ENCODE measurements at places on chromosomes 13 and 19.
A peak's percentile ranks its signal among the peaks of the same experiment; 100 is the strongest.

GRCh38 chr13:51921790-51922740, 60.3 kb downstream of the CCDC70 start:
- no peak for DNase-seq
- no peaks in the 10 kb centered on the region for H3K27me3 ChIP-seq
- H3K4me1 ChIP-seq: no peaks in the 10 kb centered on the region
- no peaks in the 10 kb centered on the region for H3K36me3 ChIP-seq

- no peaks in the 10 kb centered on the region for H3K27me3 ChIP-seq
- peaks cover 68% of the 10 kb centered on the region for H3K4me1 ChIP-seq
- H3K27ac ChIP-seq: peak overlapping the region; percentile 84
These were observed 591 bp downstream of the DEDD2 start for GRCh38 chr19:42216653-42217519.

- H3K36me3 ChIP-seq: no peaks in the 10 kb centered on the region
- H3K4me3 ChIP-seq: no peak overlapping the region
- DNase-seq: peak; percentile 43
- H3K4me1 ChIP-seq: no peaks in the 10 kb centered on the region
- H3K27me3 ChIP-seq: no peaks in the 10 kb centered on the region
These were observed 192.4 kb downstream of the ZNF536 start for GRCh38 chr19:30564551-30565011.

- H3K36me3 ChIP-seq: no peaks in the 10 kb centered on the region
- no peak for DNase-seq
- peaks cover 9% of the 10 kb centered on the region for H3K4me1 ChIP-seq
- no peak overlapping the region for H3K4me3 ChIP-seq
- no peak overlapping the region for H3K27ac ChIP-seq
- no peaks in the 10 kb centered on the region for H3K27me3 ChIP-seq
These were observed 79.2 kb downstream of the SLAIN1 start for GRCh38 chr13:77776704-77777103.

GRCh38 chr19:7692417-7693088, 9.4 kb downstream of the FCER2 start:
- H3K4me3 ChIP-seq: no peak overlapping the region
- no peak for DNase-seq
- H3K27ac ChIP-seq: no peak overlapping the region
- no peaks in the 10 kb centered on the region for H3K36me3 ChIP-seq
- no peaks in the 10 kb centered on the region for H3K4me1 ChIP-seq
- no peaks in the 10 kb centered on the region for H3K27me3 ChIP-seq

Data from upper lobe of left lung (tissue), 6 donors.